ENCODE measurements at places on chromosomes 4 and X.

GRCh38 chr4:184473499-184474262 lies 669 bp downstream of the IRF2 start:
- DNase-seq: no peak

- no peak for DNase-seq
Observed at GRCh38 chrX:153614818-153615217, 15.9 kb upstream of the CCNQ start.

GRCh38 chr4:102037566-102037965 lies 247.0 kb downstream of the BANK1 start:
- DNase-seq: no peak

DNA sequence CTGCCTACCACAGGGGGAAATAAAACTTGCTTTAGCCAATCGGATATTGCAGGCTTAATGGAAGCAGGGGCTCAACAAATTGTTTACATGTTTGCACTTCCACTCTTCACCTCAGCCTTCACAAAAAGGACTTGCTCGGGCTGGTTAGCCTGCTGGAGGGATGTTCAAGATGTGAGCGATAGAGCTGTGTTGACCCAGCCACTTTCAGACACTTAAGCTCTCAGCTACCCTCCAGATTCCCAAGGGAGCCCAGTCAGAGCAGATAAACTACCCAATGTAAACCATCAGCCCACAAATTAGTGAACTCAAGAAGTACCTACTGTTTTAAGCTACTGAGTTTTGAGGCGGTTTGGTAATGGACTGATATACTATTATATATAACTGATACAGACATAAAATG lies 508.4 kb upstream of the FTHL17 start:
- DNase-seq: no peak

GRCh38 chr4:126338548-126338947 lies 1023.8 kb downstream of the FAT4 start:
- DNase-seq: no peak

GRCh38 chr4:23999714-24000469 lies 110.0 kb upstream of the PPARGC1A start:
- DNase-seq: no peak

DNA sequence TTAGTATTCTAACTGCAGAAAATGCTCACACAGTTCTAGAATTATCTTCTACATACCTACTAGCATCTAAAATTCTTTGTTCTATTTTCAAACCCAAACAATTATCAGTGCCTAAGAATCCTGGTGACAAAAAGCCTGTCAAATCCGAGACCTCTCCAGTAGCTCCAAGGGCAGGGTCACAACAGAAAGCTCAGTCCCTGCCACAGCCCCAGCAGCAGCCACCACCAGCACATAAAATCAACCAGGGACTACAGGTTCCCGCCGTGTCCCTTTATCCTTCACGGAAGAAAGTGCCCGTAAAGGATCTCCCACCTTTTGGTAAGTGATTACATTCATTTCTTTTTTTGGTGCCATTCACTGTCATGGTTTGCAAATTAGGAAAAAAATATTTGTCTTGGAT lies 243.8 kb downstream of the RAPGEF2 start:
- no peak for DNase-seq

DNA sequence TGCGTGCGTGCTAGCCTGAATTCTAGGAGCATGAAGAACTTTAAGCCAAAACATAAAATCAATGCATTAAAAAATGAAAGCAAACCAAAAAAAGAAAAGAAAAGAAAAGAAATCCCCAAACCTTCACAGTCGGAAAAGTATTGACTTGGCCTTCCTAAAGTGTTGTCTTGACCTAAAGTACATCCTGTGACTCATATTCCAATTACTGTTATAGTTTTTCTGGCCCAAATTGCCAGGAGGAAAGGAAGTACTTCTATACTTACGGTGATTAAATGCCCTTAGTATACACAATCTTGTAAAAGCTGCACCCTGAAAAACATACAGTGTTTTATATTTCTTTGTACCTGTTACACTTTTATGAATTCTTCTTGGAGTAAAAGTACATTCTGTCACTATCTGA lies 512.8 kb downstream of the ANKRD50 start:
- no peak for DNase-seq

- no peak for DNase-seq
Observed at GRCh38 chr4:123288309-123289025, 108.1 kb upstream of the SPRY1 start.

DNA sequence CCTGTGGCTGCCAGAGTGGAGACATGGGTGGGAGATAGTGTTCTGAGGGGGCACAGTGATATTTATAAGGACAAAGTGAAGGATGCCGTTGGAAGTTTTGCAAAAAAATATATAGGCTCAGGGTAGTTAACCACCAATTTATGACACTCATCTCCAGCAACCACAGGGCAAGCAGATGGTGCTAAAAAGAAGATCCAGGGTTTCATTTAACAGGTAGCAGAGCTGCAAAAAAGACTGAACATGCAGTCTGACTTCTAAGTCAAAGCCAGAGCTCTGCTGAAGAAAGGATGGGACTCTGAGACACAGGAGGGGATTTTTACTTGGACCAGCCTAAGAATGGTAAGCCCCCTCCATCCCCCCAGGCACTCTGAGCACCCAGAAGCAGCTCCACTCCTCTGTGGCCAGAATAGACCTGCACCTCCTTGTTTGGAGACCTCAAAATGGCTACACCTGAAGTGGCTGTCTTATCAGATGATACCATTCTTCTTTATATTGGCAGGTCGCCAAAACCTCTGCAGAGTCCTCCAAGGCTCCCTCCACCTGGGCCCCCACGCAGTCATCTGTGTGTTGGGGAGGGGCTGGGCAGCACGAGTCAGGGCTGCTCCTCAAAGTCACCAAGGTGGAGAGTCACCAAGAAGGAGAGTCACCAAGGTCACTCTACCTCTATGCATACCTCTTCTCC lies 161.4 kb upstream of the FAM9B start:
- no peak for DNase-seq

DNA sequence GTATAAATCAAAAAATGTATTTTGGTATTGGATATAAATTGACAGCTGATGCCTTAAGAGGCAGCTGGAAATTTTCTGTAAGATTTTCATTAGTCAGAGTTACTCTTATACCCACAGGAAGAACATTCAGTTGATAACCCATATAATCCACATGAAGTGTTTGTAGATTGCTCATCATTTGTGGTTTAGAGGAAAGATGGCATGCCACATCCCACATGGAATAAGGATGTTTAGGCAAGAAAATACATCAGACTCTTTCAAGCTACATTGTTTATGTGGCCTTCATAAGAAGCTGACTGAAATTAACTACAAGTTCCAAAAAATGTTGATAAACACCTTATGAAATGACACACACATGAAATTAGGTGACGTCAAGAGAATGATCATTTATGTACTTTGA lies 56.6 kb downstream of the AREG start:
- DNase-seq: no peak

DNA sequence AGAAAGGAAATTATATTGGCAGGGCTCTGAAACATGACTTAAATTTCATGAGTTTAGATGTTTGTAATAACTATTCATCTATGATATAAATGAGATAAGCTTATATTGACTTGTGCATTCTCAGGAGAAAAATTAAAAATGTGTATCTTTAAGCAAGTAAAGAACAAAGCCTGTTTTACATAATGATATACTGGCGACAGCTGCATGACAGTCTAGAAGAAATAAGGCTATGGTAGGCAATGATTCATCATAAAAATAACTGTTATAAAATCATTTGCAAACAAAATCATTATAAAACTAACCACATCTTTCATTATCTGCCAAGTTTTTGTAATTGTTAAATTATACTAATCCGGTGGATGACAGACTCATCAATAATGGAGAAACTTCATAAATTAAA lies 188.1 kb downstream of the ADAM29 start:
- DNase-seq: no peak

DNA sequence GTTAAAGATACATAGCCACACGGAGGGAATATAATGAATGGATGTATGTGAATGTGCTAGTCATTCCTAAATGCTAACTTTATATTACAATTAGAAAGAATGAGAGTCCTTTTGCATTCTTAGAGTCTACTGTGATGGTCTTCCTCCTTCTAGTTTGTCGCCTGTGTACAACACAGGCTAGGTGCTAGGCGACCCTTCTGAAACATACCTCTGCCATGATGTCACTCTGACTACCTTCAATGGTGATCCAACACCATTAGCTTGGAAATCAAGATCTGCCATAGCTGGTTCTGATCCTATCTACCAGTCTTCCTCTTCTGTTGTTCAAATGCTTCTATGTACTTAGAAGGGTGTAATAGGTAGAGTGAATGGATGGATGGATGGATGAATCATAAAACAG lies 151.2 kb downstream of the MGST2 start:
- no peak for DNase-seq

GRCh38 chr4:123651536-123652180 lies 255.1 kb downstream of the SPRY1 start:
- no peak for DNase-seq

DNA sequence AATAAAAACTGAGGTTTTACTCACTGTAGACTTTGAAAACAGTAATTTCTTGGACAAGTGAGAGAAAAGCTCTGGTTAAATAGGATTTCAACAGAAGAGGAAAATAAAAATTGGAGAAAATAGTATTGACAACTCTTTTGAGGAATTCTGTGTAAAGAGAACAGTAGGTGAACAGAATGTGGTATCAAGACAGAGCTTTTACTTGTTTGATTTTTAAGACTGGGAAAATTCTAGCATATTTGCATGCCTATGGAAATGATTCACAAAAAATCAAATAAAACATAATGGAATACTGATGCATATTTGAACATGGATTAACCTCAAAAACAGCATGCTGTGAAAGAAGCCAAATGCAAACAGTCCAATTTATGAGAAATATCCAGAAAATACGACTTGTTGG lies 504.6 kb downstream of the KCTD8 start:
- DNase-seq: no peak

DNA sequence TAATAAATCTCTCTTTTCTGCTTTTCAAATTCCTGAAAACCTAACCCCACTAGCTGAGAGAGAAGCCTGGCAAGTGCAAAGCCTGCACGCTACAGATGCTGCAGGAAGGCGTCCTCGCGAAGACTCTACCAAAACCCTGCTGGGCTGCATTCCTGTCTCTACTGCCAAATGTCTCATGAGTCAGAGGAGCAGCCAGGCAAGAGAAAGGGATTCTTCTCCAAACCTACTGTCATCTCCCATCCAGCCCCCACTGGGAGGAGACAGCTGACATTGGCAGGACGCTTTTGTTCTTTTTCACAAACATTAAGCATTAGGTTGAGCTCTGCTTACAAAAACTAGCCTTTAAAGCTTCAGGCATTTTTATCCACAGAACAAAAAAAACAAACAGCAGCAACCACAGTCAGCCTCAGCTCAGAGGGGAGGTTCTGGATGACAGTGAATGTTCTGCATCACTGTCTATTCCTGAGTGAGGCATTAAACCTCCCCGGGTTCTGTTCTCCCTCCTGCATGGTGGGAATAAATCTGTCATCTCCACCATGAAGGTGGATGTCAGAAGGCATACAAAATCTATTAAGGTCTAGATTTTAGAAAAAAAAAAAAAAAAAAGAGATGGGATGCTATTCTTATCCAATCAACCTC lies 18.0 kb downstream of the CRMP1 start:
- no peak for DNase-seq

GRCh38 chrX:77640702-77641101 lies 145.3 kb downstream of the ATRX start:
- no peak for DNase-seq

- DNase-seq: no peak
Observed at GRCh38 chrX:123513585-123514278, 219.1 kb downstream of the THOC2 start.

GRCh38 chr4:52643190-52643589 lies 15.9 kb downstream of the USP46 start:
- DNase-seq: no peak

- DNase-seq: no peak
Observed at GRCh38 chrX:125210146-125210545, 109.5 kb upstream of the TEX13C start.

DNA sequence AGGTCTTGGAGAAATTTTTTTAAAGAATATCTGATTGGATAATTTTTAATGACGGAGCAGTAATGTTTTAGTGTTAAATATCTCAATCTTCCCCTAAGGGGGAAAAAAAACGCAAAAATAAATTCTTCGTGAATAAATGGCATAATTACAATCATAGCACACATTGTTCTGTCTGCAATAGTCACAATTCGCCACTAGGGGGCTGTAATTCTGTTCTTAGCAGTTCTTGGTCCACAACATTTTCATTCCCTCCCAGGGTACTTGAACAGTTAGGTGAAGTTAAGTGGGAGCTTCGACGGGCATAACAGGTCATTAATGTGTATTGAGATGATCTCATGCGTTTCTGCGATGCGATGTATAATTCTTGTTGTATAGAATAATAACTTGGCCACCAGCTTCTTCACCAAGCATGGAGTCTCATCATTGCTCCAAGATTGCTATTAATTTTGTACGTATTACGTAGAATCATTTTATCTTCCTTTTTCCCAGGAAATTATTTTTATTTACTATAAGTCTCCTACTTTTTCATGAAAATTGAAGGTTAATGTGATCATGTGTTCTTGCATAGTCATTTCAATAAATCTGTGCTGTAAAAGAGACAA lies 27.2 kb downstream of the HTR2C start:
- DNase-seq: no peak

DNA sequence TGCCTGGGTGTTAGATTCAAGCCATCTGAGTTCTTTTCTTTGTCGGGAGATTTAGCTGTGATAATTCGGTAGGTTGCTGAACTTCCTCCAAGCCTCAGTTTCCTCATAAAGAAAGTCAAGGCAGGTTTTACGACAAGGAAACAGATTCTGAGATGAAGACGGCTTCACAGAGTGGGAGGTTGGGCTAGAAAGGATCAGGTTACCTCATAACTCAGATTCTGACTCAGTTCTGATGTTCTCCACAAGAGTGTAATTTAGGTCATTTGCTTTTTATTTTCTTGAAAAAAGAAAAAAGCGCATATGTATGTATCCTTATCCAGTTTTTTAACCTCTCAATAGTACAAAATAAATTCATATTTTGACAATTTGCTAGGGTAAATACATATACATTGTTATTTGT lies 47.2 kb upstream of the ELOVL6 start:
- DNase-seq: no peak

- no peak for DNase-seq
Observed at GRCh38 chr4:113531572-113531971, 230.0 kb downstream of the CAMK2D start.

- DNase-seq: no peak
Observed at GRCh38 chrX:151825925-151826485, 86.7 kb upstream of the MAGEA4 start.

DNA sequence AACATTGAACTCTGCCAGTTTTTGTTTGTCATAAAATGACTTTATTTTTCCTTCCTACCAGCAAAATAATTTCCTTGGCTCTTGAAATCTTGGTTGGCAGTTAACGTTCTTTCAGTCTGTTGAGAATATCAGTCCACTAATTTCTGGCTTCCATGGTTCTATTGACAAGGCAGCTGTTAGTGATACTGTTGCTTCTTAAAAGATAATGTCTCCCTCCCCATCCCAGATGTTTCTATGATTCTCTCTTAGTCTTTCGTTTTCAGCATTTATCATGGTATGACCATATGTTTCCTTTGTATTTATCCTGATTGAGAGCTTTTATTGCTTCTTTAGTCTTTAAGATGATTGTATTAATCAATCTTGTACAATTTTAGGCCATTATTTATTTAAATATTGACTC lies 81.1 kb upstream of the STK26 start:
- DNase-seq: no peak

All from activated CD8-positive, alpha-beta memory T cell treated with anti-CD3 and anti-CD28 coated beads for 4 hours (primary cell).